CD4-positive, alpha-beta T cell treated with Interferon alpha-2 for 1 hour (primary cell): ENCODE measurements at places on chromosomes 11 and 22.

GRCh38 chr11:133917921-133918607 is 38.7 kb downstream of the IGSF9B start:
- DNase-seq = no peak

DNA sequence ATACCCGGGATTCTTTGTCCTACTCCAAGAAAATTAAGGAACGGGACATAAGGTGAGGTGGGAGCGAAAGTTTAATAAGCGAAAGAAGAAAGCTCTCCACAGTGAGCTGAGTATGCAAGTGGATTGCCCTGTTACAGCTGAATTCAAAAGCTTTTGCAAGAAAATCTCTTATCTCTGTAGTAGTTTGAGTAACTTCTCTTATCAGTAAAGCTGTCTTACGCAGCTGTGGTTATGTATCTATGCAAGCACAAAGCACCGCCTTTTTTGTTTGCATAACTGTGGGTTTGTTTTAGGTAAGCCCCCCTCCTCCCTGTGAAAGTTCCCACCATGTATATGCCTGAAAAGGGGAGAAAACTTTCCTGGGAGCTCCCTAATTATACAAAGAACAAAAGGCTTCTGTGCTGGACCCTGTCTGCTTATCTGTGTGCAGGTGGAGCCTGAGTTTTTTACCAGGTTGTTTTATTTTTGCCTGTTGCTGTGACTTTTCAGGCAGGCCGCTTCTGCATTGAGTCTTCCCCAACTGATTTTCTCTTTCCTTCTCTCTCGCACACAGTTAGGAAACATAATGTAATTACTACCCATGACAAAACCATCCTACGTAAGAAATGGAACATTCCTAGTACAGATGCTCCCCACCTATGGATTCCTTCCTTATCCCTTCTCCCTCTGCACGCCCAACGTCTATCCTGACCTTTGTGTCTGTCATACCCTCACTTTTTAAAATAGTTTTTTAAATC is 837 bp upstream of the PLAAT5 start:
- DNase-seq = no peak

DNA sequence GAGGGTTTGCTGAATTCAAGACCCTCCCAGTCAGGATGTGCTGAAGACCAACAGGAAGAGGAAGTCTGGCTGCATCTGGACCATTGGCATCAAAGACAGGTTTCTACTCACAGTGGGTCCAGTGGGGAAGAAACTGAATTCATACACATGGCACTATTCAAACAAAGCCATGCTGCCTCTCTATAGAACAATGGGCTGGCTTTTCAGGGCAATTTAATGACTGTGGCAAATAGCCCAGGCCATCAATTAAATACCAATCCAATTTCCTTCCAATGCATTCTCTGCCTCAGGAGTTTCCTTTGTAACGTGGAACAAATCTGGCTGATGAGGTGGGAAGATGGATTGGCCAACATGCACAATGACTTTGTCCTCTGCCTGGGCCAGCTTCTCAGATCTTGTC is 98.6 kb downstream of the SEZ6L start:
- DNase-seq = no peak

DNA sequence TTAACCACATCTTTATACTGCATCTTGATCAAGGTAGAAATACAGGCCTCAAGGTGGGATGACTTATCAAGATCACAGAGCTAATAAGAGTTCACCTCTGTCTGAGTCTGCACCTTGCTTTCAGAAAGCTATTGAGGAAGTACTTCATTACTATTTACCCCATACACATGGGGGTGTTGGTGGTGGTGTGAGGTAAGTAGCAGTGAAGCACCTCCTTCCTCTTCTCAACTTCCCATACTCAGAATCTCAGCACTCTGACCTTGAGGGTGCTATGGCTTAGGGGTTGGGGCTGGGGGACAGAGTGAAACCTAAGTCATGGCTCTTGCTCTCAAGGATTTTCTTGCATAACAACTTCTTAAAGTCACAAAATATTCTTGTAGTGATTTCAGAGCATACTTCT is 56.9 kb downstream of the ME3 start:
- no peak for DNase-seq

- DNase-seq = peak; percentile 21
These were observed 723.3 kb downstream of the NTM start for GRCh38 chr11:132093536-132094259.

- DNase-seq = no peak
These were observed 18.9 kb downstream of the ARVCF start for GRCh38 chr22:19997561-19998231.

DNA sequence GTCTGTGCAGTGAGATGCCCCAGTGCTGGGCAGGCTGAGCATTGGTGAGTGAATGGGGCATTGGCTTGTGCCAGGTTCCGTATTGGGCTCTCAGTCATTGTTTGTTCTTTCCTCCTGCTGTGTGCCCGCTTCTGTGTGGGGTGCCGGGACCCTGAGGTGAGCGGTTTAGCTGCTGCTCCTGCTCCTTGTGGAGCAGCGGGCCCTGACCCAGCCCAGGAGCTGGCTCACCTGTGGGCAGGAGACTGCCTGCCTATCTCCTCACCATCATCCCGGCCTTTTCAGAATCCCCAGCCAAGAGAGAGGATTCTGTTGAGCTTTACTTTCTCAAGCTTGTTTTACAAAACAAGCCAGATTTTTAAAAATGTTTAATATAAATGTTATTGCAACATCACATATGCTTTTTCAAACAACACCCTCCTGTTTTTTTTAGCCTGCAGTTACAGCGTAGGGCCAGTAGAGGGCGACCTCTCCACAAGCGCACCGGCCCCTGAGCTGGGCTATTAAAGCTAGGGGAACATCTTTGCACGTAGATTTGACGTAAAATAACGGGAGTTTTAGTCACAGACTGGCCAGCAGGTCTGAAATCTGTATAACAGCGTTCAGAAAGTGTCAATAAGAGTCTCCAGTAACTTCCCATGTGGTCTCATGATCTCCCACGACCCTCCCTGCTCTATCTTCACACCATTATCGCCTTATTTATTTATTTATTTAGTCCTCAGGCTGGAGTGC is 25.1 kb upstream of the RELT start:
- DNase-seq = peak; percentile 69

DNA sequence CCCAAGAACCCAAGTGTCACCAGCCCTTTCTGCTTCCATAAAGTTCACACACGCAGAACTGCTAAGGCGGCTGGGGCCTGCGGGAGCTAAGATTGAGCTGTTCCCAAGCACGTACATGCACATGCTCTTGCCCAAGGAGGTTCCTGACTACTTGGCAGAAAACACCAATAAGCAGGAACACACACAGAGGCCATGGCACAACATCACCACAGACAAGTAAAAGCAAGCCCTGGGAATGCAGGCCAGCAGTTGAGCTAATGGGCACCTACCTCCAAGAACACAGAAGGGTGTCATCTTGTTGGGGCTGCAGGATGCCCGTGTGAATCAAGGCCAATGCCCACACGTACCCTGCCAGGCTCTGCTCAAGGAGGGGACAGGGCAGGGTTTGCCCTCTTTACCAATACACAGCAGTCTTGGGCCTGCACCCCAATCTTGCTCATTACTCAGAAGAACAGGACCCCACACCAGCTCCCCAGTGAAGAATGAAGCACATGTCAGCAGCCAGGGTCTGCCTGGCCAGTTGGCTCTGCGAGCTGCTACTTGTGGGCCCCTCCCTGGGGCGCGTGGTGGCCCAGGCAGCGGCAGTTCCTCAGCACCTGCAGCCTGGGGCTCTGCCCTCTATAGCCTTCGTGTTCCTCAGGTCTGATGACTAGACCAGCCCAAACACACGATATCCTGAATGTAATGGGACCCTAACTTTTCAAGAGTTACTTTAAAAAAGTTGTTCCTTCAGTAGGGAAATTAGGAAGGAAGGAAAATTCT is 32.3 kb upstream of the CYP2D6 start:
- no peak for DNase-seq

DNA sequence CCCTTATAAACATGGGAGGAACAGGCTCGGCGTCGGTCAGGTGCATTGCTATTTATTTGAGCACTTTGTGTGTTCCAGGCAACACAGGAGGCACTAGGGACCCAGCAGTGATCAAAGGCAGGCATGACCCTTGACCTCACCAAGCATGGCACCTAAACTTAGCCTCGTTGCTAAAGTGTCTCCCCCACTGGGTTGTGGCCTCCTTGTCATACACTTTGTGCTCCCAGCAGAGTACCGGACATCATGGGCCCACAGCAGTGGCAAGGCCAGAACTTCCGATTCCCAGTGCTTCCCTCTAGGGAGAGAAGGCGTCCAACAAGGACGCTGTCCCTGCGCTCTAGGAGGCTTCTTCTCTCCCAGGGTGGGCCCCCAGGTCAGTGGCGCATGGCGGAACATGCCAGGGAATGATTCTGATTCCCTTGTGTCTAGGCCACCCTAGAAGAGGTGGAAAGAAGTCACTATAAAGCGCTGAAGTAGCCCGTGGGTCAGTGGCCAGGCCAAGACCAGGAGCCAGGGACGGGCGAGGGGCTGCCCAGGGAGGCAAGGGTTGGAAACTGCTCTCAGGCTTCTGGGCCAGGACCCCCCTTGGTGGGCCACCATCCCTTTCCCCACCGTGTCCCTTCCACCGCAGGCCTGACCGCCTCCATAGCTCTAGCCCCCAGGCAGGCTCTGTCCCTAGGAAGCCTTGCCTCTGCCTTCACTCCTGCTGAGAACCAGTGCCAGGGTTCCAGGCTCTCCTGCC is 19.7 kb downstream of the TOM1 start:
- DNase-seq = no peak

DNA sequence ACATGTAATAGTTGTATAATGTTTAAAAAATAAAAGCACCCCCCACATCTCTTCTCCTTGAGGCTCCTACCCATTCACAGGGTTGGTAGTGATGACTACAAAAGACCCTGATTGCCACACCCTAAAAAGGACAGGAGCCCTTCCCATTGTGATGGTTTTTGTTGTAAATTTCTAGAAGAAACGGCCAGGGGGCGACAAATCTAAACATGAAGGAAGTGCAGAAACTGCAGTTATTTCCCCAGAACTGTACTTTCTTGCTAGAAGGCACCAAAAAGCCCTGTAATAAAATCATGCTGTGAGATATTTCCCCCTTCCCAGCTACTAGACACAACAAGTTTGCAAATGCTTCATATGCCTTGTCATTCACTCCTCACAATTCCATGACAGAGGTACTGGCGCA is 10.8 kb downstream of the PRR5L start:
- no peak for DNase-seq

DNA sequence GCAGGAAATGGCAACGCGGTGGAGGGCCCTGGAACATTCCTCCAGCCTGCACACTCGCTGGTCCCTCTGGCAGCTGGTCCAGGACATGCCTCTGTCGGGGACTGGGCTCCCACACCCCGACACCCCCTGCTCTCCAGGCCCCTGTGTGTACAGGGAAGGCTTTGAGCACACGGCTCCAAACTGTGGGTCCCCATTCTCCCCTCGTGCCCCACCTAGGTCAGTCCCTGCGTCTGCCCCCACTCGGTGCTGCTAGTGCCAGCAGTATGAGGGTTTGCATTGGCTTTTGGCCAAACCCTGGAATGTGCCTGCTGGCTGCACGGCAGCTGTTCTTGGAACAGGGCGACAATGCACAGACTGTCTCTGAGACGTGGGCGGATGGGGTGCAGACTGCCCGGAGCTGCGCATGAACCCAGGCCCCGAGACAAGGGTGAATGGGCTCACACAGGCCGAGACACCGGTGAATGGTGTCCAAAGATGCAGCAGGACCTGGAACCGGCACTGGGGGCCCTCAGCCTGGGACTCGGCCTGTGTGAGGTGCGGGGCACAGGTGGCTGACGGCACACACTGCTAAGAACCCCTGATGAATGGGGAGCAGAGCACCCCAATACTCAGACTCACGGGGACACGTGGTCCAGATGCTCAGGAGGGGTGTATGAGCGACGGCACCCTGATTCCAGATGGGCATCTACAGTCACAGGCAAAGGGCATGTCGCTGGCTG is 7.5 kb upstream of the SYT8 start:
- no peak for DNase-seq

- DNase-seq = no peak
These were observed 29.4 kb downstream of the GDPD5 start for GRCh38 chr11:75496305-75496752.

GRCh38 chr11:119772641-119773415 is 43.8 kb upstream of the NECTIN1 start:
- DNase-seq = no peak
